Activated CD4-positive, alpha-beta T cell treated with anti-CD3 and anti-CD28 coated beads, Interleukin-2, amount 50 U/mL, for 24 hours (primary cell): ENCODE measurements at places on chromosomes 4 and X.

DNA sequence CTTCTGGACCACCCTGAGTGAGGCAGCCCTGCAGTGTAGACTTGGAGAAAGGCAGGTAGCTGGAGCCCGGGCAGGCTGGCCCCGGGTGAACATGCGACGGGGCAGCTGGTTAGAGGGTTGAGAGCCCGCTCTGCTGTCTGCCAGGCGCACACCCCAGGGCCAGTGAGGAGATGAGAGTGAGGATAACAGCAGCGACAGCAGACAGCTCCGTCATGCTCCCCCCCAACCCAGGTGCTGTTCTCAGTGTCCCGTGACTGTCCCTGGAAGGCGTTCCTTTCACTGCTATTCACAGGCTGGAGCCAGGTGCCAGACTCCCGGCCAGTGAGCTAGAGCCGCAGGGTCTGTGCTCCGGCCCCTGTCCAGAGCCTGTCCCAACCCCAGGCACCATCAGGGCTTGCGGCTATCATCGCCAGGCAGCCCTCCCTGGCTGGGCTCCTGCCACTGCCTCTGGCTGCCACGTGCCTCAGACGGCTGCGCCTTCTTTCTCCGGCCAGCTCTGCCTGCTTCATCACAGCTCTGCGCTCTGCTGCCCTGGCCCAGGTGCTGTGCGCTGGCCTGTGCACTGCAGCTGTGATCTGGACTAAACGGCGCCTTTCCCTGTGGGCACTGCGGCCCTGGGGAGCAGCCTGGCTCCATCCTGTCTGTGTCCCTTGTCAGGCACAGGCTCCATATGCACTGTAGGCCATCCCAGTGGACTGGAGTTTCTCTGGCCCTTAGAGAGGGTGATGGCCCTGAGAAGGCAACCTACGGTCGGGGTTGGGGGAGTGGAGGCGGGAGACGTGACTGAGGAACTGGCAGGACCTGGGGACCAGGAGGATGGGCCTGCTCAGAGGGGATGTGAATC, 19.8 kb downstream of the NSG1 start:
- DNase-seq, result no peak

DNA sequence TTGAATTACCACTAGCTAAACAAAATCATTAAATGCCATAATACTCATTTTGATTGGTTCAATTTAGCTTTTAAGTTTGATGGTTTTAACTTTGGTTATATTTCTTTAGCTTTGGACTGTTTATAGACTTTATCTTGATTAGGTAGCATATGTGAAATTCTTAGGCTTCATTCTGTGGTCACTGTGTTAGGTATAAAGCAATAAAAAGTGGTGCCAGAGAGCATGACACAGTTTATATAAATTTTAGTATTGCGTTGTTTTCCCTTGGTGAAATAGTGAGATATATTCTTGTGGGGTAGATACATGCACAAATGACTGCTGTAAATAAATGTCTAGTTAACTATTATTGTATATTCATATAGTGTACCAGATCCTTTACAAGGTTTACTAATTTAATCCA, 474.2 kb upstream of the GRID2 start:
- DNase-seq, result no peak

DNA sequence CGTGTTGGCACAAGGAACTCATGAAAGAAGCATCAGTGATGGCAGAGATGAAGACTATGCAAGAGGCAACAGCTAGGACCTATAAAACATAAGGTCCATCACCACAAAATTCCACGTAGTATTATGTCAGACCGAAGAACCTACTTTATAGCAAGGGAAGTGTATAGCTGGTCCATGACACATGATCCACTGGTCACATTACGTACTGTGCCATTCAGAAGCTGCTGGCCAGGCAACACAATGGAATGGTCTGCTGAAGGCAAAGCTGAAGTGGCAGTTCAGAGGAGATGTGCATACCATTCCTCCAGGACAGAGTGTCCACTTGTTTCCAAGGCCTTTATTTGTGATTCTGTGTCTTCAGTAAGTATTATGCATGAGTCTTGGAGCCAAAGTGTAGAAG, 215.5 kb upstream of the UGT8 start:
- no peak for DNase-seq

GRCh38 chrX:35699642-35700041, 98.5 kb upstream of the MAGEB16 start:
- DNase-seq, result no peak

DNA sequence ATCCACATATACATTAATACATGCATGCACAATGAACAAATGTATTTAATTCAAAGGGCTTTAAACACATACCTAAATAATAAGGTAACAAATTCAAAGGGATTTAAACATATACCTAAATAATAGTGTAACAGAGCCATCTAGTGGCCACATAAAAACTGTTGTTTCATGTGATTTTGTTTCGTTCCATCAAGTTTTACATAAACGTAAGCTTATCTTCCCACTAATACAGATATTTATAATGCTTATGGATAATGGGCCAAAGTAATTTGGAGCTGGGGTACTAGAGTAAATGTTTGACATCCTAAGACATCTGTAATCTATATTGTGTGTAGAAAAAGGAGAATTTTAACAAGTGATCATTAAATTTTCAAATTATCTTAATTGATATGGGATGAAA, 82.3 kb downstream of the PRSS12 start:
- DNase-seq, result no peak

DNA sequence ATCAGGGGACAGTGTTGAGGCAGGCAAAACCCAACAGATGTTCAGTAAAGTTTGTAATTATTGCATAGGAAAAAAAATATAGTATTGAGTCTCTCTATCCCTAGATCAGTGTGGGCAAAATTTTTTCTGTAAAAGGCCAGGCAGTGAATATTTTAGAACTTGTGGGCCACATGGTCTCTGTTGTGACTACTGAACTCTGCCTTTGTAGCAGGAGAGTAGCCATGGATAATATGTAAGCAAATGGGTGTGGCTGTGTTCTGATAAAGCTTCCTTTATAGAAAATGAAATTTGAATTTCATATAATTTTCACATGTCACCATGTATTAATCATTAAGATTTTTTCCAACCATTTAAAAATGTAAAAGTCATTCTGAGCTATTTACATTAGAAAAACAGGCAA, 193.1 kb downstream of the MID1 start:
- DNase-seq, result no peak

- no peak for DNase-seq
Measured at GRCh38 chr4:165563851-165564250, 185.0 kb downstream of the CPE start.

- DNase-seq, result no peak
Measured at GRCh38 chr4:23388699-23389395, 501.0 kb downstream of the PPARGC1A start.

- DNase-seq, result no peak
Measured at GRCh38 chrX:77936299-77936698, 25.8 kb downstream of the ATP7A start.

- DNase-seq, result no peak
Measured at GRCh38 chrX:124239324-124239723, 93.1 kb upstream of the TEX13D start.

DNA sequence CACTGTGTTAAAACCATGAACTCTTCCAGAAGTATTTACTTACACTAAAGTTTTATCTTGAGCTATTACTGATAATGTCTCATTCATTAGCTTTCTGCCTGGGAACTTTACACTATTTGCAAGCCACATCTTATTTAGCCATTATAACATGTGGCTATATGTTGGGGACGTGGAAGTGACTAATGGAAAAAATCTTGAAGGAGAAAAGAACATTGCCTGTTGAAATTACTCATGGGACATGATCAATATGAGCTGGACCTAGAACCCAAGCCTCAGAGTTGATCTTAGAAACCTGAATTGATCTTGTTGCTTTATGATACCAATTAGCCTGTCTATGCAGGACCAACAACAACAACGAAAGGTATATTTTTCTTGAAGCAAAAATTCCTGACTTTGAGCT, 22.5 kb upstream of the ARHGAP6 start:
- no peak for DNase-seq

GRCh38 chr4:150078041-150078578, at the start of gene DCLK2:
TSS of gene DCLK2 (plus strand) at chr4:150078445. CDS start at chr4:150079028, 583 bp downstream.
- DNase-seq, result no peak

GRCh38 chr4:2485956-2486355, 17.1 kb downstream of the RNF4 start:
- no peak for DNase-seq

DNA sequence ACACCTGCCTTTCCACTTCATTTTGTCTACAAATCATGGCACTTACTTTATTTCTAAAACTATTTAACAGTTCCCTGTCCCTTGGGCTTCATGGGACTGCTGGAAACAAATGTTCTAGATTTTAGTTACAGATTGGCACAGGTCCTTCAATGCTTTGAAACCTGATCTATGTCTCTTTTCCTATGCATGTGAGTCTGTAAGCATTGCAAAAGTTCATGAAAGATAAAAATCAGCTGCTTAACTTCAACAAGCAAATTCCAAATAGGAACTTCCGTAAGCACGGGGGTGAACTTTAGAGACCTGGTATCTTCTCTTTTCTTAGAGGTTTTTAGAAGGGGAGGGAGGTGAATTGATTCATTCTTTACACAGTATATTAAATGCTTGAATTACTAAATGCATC, 9.5 kb downstream of the LGI2 start:
- no peak for DNase-seq

GRCh38 chrX:64843224-64843623, 133.0 kb downstream of the ZC4H2 start:
- DNase-seq, result no peak

GRCh38 chrX:128619490-128619889, 567.3 kb upstream of the ACTRT1 start:
- DNase-seq, result no peak

DNA sequence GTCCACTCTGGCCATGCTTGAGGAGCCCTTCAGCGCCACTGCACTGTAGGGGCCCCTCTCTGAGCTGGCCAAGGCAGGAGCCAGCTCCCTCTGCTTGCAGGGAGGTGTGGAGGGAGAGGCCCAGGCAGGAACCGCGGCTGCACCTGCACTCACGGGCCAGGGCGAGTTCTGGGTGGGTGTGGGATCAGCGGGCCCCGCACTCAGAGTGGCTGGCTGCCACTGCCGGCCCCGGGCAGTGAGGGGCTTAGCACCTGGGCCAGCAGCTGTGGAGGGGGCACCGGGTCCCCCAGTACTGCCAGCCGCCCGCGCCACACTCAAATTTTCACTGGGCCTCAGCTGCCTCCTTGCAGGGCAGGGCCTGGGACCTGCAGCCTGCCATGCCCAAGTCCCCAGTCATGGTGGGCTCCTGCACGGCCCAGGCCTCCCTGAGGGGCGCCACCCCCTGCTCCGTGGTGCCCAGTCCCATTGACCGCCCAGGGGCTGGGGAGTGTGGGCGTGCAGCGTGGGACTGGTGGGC, 347.2 kb upstream of the SPOCK3 start:
- DNase-seq, result no peak

- no peak for DNase-seq
Measured at GRCh38 chr4:85681221-85681657, 206.3 kb downstream of the ARHGAP24 start.

DNA sequence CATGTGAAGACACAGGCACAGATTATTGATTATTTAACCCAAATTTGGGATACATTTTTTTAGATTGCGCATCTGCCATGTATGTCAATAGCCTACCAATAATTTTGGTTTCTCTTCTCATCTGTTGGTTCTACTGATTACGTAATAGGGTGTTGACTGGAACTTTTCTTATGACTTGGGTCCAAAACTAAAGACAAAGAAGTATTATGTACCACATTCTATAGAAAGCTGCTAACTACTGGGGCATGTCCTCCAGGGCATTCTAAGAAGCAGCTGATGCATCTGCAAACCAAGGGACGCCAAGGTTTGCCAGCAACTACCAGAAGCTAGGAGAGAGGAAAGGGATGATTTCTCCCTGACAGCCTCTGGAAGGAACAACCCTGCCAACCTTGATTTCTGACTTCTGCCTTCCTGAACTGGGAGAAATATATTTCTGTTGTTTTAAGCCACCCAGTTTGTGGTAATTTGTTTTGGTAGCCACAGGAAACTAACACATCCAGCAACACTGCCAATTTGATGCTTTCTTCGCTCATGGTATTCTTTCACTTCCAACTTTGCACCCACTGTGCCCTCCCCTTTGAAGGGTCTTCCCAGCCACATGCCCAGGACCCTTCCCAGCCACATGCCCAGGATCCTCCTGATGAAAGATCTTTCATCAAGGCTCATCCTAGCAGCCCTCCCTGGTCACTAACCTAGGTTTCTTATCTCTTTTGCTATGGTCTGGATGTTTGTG, 15.9 kb upstream of the TLR1 start:
- no peak for DNase-seq

GRCh38 chrX:154304846-154305245, 9.3 kb downstream of the TKTL1 start:
- no peak for DNase-seq

DNA sequence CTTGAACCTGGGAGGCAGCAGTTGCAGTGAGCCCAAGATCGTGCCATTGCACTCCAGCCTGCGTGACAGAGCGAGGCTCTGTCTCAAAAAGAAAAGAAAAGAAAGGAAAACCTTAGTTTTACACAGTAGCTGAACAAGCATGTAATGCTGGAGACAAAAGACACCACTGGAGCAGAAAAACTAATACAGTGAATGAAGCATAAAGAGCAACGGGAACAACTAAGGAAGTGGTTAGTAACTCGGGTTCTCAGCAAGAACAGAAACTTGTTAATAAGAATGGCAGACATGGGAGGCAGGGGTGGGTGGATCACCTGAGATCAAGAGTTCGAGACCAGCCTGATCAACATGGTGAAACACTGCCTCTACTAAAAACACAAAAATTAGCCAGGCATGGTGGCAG, 263.7 kb downstream of the FSTL5 start:
- DNase-seq, result no peak

- no peak for DNase-seq
Measured at GRCh38 chr4:147418226-147418625, 62.7 kb upstream of the EDNRA start.

GRCh38 chr4:3434881-3435685, 6.7 kb upstream of the HGFAC start:
- DNase-seq, result no peak

DNA sequence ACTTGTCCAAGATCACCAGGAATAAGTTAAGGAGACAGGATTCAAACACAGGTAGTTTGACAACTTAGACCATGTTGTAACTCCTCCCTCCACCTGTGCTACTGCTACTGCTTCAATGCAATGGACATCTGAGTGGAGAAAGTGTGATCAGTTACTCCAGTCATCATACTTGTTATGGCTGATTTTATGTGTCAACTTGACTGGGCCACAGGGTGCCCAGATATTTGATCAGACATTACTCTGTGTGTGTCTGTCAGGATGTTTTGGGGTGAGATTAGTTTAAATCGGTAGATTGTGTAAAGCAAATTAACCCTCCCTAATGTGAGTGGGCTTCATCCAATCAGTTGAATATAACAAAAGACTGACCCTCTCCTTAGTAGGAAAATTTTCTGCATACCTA, 34.8 kb upstream of the PDLIM5 start:
- no peak for DNase-seq

- no peak for DNase-seq
Measured at GRCh38 chr4:106266201-106266600, 49.8 kb downstream of the TBCK start.

DNA sequence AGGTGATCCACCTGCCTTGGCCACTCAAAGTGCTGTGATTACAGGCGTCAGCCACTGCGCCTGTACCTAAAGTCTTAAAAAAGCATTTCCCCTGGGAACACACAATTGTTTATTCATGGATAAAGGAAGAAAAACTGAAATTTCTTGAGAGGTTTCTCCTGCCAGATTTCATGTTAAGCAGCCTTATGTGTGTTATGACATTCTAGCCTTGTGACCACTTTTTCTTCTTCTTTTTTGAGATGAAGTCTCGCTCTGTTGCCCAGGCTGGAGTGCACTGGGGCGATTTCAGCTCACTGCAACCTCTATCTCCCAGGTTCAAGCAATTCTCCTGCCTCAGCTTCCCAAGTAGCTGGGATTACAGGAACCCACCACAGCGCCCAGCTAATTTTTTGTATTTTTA, 57.8 kb upstream of the PLAC8 start:
- no peak for DNase-seq
